ENCODE measurements at places on chromosomes 4 and X.

DNA sequence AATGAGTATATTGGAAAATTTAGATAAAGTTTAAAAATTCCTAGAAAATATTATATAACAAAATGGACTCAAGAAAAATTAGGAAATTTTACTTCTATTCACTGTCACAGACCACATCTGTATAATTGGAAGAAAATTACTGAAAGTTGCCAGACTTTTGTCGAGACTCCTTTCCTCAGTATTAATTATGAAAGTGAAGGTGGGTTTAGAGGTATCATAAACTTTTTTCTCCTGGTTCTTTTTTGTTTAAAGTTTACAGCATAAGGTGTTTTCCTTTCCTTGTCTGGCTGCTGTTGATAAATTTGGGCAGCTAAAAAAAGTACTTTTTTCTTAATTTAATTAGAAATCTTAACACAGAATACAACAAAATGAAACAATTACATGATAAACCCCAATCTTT lies 6.7 kb upstream of the TEX13D start:
- no peak for DNase-seq

DNA sequence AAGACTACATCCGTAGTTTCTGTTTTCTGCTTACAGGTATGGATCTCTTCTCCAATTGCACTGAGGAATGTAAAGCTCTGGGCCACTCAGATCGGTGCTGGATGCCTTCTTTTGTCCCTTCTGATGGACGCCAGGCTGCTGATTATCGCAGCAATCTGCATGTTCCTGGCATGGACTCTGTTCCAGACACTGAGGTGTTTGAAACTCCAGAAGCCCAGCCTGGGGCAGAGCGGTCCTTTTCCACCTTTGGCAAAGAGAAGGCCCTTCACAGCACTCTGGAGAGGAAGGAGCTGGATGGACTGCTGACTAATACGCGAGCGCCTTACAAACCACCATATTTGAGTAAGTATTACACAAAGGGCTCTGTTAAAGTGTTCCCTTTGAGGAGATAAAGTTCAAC lies 13.8 kb downstream of the PCDH10 start:
- DNase-seq = no peak

GRCh38 chr4:10203851-10204250 lies 87.3 kb upstream of the WDR1 start:
- DNase-seq = no peak

DNA sequence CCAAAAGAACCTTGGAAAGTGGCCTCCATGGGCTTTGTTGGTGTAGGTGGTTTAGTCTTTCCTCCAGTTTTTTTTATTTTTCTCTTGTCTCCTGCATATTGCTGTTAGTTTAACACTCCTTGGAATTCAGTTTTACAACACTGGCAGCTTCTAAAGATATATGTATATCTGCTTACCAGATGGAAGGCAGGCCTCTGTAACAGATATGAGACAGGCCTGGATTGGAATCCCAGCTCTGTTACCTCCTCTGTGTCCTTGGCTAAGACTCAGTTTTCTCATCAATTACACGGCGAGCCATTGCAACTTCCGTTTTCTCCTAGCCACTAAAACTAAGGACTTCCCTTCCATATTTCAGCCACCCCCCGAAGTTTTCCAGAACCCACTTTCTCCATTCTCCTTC lies 133.4 kb upstream of the SMAD1 start:
- no peak for DNase-seq

DNA sequence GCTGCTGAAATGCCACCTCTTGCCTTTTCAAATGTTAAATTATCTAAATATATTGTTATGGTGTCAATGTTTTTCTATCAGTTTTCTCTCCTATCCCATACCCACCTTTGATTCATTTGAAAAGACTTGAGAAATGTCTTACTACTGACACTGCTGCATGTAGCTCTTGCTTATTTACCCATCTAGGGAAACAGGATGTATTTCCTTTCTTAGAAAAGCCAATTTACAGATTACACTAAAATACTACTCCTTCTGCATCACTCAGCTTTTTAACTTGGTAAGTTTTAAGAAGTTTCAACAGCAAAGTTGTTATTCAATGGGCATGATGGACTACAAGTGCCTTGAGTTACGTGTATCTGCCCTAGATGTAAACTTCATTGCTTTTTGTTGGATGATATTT lies 13.2 kb upstream of the KCNE5 start:
- DNase-seq = no peak

- DNase-seq = no peak
These were observed 19.6 kb downstream of the ATP5ME start for GRCh38 chr4:654503-654845.

DNA sequence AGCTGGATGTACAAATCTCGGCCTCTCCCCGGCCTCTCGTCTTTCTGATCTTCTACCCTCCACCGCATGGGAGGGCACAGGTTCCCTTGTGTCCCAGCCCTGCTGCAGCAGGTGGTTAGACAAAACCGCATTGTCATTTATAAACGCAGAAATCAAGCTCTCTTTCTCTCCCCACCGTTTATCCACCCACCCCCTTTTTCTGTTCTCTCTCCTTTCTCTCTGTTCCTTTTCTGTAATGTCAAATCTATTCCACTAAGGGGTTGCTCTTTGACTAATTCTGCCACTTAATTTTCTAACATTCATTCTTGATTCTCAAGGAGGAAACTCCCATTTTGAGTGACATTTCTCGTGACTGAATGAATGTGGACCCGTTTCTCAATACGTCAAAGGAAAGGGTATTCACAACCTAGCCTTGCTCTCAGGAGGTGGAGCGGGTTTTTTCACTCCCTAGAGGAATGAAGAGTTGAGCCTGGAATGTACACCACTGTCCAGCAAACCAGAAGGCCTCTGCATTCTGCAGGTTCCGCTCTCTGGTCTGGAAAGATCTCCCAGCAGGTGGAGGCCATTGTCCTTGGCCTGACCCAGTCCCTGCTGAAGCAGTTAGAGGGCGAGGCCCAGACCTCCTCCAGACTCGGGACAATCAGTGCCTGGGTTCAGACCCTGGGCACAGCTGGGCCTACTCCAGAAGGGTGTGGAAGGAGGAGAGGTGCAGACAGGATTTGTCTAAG lies 70.9 kb upstream of the ENPP6 start:
- DNase-seq = no peak

DNA sequence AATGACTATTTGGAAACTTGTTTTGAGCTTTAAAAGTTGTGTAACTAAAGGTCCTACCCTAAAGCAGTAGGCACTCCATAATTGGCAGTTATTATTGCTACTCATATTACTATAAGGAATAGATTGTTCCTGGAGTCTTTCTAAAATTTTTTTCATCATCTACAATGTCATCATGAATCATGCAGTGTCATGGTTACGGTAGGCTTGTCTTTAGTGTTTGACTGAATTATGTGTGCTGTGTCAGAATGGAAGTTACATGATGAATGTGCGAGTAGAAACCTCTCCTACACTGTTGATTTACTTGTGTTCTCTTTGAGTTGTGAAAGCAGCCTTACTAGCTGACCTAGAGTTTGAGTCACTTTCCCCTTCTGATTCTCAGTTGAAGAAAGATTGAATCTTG lies 1099.9 kb downstream of the RAPGEF2 start:
- DNase-seq = no peak

DNA sequence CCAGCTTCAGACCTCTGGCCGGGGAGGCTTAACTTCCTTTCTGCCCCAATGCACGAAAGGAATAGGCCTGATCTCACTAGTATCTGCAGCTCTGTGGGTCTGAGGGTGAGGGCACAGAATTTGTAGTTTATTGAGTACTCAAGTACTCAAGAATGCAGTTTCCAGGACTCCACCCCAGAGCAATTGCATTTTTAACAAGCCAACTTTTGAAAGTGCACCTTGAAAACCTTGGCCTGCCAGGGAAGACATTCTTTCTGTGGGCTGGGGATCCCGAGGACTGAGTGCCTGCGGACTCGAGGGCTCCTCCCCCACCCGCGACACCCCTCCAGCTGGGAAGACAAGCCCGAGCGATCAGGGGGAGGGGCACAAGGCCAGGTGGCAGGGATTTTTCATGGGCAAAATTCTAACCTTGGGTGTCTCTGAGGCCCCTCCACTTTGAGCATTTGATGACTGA lies 22.4 kb downstream of the RS1 start:
- DNase-seq = no peak

DNA sequence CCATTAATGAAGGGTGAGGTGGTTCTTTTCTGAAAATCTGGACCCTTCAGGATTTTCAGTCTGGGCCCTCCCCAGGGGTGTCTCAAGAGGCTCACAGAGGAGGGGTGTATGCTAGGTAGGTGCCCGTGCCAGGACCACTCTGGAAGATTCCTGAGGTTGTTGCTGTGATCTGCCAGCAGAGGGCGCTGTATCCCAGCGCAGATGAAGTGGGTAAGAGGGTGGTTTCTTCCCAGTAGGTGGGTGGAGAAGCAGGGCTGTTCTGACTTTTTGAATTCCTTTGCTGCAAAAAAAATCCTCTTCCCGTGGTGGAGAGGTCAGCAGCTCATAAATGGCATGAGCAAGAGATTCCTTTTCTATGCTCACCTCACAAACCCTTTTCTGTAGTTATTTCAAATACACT lies 51.1 kb downstream of the SCML1 start:
- no peak for DNase-seq

DNA sequence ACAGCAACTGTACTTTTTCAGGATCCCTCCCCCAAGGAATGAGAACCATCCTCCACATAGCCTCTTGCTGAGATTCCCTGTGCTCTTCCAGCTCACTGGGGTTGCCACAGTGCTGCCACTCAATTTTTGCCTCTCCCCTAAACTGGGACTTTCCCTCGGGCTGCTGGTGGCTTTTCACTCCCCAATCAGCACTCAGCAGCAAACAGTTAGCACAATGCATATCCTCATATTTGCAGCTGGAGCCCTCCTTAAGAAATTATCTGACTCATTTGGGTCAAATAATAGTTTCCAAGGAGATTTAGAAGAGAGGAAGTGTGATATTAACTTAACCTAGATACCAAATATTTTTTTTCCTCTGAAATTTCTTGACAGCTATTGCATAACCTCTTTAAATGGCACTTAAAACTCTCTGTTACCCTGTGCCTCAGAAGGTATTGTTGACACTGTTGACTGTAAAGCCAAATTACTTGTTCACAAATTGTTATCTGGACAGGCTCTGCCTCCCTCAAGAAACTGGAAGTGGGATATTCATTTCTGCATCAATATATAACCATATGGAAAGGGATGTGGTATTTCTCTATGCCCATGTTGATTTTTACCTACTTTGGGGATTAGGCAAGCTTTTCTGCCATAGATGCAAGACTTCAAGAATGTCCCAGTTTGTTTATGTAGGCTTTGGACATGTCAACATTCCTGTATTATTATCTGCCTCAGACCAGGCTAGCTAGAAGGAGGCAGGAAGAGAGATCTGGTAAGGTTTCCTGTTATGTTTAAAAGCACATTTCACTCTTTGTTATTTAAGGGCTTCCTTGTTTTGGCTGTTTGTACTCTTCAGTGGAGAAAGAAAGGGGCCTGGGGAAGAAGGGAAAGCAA lies 58.0 kb downstream of the SEPTIN11 start:
- peak; percentile 71 for DNase-seq

- DNase-seq = no peak
These were observed 22.1 kb upstream of the SPATA4 start for GRCh38 chr4:176217510-176217909.

DNA sequence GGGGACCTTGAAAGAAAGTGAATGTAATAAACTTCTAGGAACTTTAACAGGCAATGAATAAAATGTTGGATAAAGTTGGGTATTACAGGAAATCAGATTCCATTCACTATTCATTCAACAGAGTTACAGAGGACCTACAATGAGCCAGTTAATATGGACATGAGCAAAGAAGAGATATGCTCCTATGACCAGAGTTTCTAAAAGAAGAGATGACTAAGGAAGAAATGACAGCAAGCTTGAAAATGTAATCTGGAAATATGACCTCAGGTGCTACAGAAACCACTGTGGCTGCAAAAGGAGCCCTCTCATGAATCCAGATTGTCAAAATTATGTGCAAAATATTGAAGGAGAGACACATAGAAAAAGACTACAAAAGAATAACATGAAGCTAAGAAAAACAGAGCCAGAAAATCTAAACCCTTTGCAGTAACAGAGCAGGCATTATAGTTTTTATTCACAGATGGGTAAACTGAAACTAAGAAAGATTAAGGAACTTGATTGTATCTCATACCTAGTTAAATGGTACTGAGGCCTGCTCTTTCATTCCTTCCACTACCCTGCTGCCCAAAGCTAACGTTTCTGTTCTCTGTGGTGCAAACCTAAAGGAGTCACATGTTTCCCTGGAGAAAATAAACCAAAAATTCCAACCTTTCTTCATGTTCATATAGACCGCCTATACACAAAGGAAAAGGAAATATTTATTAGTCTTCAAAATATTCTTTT lies 378.3 kb downstream of the GBA3 start:
- no peak for DNase-seq

GRCh38 chr4:53500546-53500945 lies 90.7 kb downstream of the LNX1 start:
- no peak for DNase-seq

- DNase-seq = no peak
These were observed 226.9 kb downstream of the ARHGAP24 start for GRCh38 chr4:85701861-85702321.

GRCh38 chr4:102778720-102779119 lies 18.0 kb upstream of the MANBA start:
- no peak for DNase-seq

GRCh38 chrX:56788717-56789122 lies 59.7 kb downstream of the NBDY start:
- DNase-seq = no peak

GRCh38 chr4:41058426-41058825 lies 155.9 kb downstream of the APBB2 start:
- no peak for DNase-seq

Data from GM04503 (cell line).